ENCODE measurements at places on chromosomes 1 and 21.

GRCh38 chr1:240719953-240720700 is 108.2 kb upstream of the GREM2 start:
- no peak for DNase-seq

- no peak for DNase-seq
Observed at GRCh38 chr1:36486439-36487335, 4.0 kb upstream of the CSF3R start.

DNA sequence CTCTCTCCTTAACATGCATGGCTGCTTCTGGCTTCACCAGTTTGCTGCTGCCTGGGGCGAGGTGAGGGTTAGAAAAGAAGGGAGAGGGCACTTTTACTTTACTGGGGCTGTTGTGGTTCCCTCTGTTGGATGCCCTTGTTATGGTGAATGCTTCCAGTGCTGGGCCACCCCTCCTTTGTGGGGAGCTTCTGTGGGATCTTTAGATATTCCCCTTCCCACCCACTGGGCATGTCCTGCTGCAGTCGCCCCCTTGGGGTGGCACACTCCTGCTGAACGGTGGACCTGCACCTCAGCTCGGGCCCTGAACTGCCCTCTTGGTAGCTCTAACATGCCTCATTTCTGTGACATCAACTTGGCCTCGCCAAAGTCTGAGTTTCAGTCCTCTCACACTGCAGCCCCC is 6.0 kb downstream of the TNN start:
- DNase-seq, result no peak

DNA sequence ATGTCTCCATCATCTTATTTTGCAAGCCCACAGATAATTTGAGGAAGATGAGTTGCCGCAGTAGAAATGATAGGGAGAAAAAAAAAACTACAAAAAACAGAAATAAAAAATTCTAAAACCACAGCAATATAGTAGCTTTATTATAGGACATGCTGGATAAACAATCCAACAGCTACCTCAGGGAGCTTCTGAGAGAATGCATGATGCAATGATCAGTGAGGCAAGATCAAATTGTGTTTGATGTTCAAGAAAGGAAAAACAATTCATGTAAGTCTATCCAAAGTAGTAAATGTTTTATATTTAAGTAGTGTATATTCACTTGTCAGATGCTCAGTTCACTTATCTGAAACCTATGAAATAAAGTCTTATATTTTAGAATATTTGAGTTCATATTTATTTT is 6.7 kb downstream of the CR1L start:
- no peak for DNase-seq

DNA sequence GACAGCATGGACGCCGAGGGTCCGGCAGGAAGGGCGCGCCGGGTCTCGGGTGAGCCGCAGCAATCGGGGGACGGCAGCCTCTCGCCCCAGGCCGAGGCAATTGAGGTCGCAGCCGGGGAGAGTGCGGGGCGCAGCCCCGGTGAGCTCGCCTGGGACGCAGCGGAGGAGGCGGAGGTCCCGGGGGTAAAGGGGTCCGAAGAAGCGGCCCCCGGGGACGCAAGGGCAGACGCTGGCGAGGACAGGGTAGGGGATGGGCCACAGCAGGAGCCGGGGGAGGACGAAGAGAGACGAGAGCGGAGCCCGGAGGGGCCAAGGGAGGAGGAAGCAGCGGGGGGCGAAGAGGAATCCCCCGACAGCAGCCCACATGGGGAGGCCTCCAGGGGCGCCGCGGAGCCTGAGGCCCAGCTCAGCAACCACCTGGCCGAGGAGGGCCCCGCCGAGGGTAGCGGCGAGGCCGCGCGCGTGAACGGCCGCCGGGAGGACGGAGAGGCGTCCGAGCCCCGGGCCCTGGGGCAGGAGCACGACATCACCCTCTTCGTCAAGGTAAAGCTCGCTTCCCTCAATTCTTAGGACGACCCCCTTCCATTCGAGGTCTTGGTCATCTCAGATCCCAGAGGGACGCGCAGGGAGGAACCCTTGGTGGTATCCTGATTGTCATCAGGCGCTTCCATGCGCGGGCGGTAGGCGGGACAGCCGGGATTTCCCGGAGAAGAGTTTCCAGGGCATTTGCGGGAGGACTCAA is 1.6 kb downstream of the CLIC6 start:
- peak; percentile 18 for DNase-seq

DNA sequence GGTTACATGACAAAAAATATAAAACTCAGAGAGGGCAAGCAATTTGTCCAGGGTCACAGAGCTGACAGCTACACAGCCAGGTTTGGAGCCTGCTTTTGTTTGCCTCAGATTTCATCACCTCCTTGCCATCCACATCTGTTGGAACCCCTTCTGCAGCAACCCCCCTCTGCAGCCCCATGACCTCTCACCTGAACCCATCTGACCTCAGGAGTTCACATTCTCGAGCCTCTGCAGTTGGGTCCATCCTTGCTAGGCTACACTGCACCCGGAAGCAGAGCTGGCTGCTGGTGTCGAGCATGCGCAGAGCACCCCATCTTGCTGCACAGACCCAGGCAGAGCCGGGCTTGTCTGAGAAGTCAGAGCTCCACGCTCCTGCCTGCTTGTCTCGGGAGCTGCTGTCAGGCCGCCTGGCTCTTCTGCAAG is 10.0 kb downstream of the C1QB start:
- no peak for DNase-seq

DNA sequence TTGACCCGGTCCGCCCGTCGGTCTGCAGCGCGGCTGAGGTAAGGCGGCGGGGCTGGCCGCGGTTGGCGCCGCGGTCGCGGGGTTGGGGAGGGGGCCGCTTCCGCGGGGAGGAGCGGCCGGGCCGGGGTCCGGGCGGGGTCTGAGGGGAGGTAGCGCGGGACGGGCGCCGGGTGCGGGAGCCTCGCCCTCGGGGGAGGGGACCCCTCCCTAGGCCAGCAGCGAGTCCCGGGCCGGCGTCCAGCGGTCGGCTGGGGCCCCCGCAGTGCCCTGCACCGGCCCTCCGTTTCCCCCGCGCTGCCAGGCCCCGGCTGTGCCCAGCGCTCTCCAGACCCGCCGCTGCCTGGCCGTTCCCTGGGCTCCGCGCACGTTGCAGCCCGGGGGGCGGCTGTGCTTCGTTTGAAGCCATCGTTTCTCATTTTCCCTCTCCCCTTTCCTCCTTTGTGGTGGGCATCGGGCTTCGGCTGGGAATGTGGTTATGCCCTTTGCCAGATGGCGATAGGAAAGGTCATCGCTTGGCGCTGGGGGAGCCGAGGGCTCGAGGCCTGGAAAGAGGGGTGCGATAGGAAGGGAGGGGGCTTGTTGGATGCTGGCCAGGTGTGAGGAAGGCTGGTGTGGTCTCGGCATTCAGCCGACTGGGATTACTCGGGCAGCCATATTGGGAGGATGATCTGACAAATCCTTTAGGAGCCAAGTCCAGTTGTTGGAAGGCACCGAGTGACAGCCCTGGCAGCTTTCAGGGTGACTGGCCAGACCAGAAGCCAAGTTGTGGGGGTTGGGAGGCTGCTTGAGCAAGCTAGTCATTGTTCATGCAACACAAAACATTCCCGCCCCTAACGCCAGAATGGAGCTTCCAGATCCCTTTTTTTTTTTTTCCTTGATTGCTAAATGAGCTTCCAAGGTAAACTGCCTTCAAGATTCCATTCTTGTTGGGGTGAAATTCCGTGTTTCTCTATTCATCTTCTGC is 753 bp downstream of the KIF1B start:
- DNase-seq, result peak; percentile 44
